CD4-positive, alpha-beta T cell treated with Interleukin-6 at 100 ng/mL for 8 hours (primary cell): ENCODE measurements at places on chromosomes 3 and 15.

GRCh38 chr15:89143503-89144162, 55.4 kb downstream of the ABHD2 start:
- DNase-seq: peak; percentile 6

DNA sequence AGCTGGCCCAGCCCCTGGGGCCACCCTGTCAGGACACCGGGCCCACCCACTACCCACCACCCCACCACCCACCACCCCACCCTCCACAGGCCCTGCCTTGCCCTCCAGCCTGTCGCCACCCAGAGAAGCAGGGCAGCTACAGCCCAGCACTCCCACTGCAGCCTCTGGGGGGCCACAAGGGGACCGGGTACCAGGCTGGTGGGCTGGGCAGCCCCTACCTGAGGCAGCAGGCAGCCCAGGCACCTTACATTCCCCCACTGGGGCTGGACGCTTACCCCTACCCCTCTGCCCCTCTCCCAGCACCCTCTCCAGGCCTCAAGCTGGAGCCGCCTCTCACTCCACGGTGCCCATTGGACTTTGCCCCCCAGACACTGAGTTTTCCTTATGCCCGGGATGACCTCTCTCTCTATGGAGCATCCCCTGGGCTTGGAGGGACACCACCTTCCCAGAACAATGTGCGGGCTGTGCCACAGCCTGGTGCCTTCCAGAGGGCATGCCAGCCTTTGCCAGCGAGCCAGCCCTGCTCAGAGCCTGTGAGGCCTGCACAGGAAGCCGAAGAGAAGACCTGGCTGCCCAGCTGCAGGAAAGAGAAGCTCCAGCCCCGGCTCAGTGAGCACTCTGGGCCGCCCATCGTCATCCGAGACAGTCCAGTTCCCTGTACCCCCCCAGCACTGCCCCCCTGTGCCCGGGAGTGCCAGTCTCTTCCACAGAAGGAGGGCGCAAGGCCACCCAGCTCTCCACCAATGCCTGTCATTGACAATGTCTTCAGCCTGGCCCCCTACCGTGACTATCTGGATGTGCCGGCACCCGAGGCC, 5.3 kb downstream of the C15orf39 start:
- no peak for DNase-seq

DNA sequence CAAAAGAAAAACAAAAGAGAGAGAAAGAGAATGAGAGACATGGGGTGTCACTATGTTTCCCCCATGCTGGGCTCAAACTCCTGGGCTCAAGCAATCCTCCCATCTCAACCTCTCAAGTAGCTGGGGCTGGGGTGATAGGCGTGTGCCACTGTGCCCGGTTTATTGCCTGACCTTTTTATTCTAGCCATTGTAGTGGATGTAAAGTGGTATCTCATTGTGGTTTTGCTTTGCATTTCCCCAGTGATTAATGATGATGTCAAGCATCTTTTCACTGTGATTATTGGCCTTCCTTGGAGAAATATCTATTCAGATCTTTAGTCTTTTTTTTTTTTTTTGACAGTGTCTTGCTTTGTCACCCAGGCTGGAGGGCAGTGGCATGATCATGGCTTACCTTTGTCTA, 37.7 kb upstream of the GK5 start:
- DNase-seq: no peak

- no peak for DNase-seq
These were observed 7.3 kb downstream of the CCDC33 start for GRCh38 chr15:74243431-74243830.

DNA sequence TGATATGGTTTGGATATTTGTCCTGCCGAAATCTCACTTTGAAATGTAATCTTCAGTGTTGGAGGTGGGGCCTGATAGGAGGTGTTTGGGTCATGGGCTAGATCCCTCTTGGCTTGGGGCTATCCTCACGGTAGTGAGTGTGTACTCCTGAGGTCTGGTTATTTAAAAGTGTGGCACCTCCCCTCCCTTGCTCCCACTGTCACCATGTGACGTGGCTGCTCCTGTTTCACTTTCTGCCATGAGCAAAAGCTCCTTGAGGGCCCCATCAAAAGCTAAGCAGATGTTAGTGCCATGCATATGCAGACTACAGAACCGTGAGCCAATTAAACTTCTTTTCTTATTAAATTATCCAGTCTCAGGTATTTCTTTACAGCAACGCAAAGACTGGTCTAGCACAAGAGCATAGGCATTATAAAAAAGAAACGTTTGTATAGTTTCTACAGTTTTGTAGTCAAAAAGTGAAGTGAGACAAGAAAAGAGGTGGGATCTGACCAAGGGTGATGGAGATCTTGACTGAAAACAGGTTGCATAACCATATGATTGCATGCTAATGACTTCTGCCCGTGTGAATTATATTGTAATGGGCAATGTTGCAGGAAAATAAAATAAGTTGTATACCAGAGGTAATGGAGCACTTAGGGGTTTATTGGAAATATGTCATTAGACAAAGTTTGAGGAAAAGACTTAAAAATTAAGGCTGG, 28.5 kb upstream of the CLASP2 start:
- no peak for DNase-seq

DNA sequence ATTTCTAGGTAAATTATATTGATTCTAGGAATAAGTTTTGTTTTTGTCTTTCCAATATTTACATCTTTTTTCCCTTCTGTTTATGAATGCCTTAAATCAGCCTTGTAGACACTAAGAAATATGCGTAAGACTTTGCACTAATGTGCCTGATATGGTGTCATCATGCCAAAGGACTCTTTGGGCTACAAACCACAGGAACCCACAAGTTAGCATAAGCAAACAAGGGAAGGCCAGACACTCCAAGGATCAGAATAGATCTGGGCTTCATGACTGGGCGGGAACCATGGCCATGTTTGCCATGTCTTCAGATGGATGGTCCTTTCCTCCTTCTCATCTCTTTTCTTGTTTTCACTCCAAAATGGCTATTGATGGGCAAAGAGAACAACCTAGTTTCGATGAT, 242.2 kb upstream of the CHRNA7 start:
- DNase-seq: no peak

- no peak for DNase-seq
These were observed 274.8 kb downstream of the THSD4 start for GRCh38 chr15:71390096-71390495.

- no peak for DNase-seq
These were observed 289.9 kb downstream of the SHOX2 start for GRCh38 chr3:157816296-157816695.

DNA sequence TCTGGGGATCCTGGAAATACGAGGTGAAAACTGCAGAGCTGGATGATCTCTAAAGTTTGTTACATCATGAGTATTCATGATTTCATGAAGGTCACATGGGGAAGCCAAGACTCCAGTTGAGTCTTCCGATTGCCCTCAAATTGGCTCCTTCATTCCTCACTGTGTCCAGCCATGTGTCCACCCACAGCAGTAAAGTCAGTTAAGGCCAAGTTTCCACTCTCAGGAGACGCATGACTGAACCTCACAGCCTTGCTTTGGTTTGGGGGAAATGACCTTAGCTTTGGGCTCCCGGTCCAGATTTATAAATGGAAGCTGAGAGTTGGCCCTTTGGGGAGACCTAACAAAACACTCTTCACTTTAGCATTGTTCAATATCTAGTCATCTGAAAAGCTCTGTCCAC, 289.7 kb upstream of the MCTP2 start:
- no peak for DNase-seq

- DNase-seq: no peak
These were observed 843.6 kb upstream of the ALCAM start for GRCh38 chr3:104523136-104523535.

GRCh38 chr15:29596266-29596665, 226.0 kb downstream of the TJP1 start:
- DNase-seq: no peak

DNA sequence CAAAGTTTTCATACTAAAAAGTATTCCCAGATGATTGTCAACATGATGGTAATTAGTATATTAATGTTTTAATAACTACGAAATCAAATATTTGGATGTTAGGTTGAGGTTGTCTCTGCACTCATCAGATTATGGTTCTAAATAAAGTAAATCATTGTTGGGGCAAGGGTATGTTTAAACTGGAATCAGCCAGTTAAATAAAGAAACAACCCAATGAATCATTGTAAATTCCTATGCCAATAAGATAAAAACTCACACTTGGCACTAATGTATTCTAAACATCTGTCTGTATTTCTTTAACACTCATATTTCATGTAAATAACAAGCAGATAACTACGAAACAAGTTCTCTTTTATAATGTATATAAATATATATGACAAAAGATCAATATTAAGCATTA, 92.7 kb downstream of the PEAK1 start:
- no peak for DNase-seq

DNA sequence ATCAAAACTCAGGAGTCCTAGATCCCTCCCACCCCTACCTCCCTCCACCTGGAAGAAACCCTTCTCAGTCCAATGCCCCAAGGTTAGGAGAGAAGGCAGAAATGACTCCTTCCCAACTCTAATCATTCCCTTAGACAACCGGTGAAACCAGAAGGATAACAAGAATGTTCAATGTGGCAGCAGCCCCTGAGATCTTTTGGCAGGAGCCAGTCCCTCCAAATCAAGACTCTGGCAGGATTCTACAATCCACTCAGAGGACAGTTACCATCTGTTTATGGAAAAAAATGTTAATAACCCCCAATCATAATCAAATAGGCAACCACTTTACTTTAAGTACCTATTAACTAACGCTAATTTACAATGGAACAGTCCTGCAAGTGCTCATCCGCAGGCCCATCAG, 136.5 kb downstream of the NTRK3 start:
- DNase-seq: no peak

GRCh38 chr3:42081838-42082473, 9.2 kb upstream of the TRAK1 start:
- no peak for DNase-seq

DNA sequence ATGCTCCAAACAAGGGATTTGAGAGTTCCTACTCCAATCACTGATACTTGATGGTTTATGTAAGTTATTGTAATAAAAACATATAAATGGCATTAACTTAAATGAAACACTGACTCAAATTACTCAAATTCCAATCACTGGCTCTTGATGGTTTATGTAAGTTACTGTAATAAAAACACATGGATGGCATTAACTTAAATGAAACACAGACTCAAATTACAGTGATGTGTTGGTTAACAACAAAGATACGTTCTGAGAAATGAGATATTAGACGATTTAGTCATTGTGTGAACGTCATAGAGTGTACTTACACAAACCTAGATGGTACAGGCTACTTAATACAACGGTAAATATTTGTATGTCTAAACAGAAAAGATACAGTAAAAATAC, 6.6 kb downstream of the MOBP start:
- DNase-seq: no peak

DNA sequence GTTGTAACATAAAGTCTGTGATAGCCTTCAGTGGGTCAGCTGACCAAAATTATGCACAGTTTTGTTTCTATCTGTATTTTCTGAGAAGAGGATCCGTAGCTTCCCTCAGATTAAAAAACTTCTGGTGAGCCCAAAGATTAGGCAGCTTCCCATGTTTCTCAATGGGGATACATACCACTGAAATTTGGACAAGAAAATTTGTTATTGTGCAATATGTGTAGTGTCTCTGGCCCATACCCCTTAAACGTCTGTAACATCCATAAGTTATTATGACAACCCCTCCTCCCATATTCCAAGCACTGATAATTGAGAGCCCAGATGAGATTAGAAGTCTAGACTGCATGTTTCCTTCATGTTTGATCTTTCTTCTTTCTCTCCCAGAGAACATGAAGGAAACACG, 1.9 kb upstream of the MITF start:
- DNase-seq: no peak

- DNase-seq: no peak
These were observed 36.4 kb upstream of the ABHD2 start for GRCh38 chr15:89051875-89052274.

GRCh38 chr15:84789762-84790161, 27.4 kb upstream of the ALPK3 start:
- no peak for DNase-seq

GRCh38 chr3:59374818-59375211, 325.0 kb upstream of the CFAP20DC start:
- no peak for DNase-seq

DNA sequence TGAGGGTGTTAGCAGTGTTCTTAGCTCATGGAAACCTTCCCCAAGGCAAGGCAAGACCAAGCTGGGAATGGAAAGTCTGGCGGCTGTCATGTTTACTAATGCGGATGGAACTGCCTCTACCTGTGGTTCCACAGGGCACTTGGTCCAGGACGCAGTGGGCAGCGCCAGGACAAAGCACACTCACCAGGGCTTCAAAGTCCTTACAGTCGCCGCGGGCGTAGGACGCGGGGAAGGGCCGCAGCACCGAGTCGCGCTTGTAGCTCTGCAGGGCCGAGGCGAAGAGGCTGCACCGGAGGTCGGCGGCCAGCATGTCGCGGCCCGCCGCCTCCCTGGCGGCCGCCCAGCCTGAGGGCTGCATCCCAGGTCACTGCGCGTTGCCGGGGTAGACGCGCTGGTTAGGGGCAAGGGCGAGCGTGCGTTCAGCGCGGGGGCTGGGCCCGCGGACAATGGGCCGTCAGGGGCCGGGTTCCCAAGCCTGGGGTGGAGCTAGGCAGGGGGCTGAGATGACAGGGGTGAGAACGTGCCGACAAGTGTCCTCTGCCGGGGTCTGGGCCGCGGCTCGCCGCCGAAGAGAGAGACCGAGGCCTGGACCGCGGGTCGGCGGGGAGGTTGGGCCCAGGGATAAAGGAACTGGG, 497 bp downstream of the PARP16 start:
- no peak for DNase-seq

DNA sequence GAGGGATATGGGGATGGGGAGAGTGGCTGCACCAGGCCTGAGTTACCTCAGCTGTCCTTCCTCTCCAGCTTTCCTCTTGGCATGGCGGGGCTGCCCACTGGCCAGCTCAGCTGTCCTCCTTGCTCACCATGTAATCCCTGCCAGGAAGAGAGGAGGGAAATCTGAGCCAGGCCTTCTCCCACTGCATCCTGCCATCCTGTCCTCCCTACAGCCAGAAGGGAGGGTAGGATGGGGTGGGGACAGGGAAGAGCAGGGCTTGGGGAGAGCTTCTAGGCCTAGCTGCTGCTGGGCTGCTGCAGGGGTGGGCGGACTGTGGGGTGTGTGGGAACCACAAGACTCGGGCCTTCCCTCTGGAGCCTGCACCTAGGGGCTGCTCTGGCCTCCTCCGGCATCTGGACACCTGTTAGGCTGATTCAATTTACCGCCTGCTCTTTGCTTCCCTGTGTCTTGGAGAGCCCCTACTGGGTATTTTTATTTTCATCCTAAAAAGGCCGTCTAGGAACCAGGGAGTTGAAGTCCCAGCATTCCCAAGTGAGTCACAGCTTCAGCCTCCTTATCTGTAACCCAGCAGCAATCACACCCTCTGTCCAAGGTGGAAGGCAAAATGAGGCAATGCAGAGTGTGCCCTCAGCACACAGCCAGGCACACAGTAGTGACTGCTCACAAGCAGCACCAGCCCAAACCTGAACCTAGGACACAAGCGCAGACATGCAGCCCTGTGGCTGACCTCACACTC, 13.1 kb upstream of the KY start:
- DNase-seq: no peak

GRCh38 chr3:29240887-29241286, 40.0 kb upstream of the RBMS3 start:
- DNase-seq: no peak

GRCh38 chr15:42010434-42010833, 10.4 kb downstream of the PLA2G4E start:
- DNase-seq: no peak
